ENCODE measurements at places on chromosomes 11 and 22.

GRCh38 chr11:46369458-46370152 lies 11.9 kb upstream of the MDK start:
- no peak for DNase-seq

- no peak for DNase-seq
Observed at GRCh38 chr22:50058906-50059880, 1.1 kb upstream of the TTLL8 start.

GRCh38 chr11:117842131-117842941 lies 17.8 kb upstream of the FXYD2 start:
- DNase-seq = no peak

DNA sequence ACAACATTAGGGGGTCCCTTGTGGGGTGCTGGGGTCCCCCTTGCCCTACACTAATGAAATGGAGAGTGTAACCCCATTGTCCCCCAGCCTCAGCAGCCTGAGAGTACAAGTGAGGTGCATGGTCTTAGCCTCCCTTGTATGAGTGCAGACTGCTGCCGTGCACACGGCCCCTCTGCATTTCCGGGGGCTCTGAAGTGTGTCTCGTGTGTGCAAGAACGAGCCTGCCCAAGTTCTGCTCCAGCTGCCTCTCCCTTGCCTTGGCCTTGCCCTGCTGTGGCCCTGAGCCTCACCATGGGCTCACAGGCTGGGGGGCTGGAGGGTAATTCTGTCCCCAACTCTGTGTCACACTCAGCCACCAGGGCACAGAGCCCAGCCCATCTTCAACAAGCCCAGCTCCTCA lies 5.2 kb upstream of the EHD1 start:
- no peak for DNase-seq

DNA sequence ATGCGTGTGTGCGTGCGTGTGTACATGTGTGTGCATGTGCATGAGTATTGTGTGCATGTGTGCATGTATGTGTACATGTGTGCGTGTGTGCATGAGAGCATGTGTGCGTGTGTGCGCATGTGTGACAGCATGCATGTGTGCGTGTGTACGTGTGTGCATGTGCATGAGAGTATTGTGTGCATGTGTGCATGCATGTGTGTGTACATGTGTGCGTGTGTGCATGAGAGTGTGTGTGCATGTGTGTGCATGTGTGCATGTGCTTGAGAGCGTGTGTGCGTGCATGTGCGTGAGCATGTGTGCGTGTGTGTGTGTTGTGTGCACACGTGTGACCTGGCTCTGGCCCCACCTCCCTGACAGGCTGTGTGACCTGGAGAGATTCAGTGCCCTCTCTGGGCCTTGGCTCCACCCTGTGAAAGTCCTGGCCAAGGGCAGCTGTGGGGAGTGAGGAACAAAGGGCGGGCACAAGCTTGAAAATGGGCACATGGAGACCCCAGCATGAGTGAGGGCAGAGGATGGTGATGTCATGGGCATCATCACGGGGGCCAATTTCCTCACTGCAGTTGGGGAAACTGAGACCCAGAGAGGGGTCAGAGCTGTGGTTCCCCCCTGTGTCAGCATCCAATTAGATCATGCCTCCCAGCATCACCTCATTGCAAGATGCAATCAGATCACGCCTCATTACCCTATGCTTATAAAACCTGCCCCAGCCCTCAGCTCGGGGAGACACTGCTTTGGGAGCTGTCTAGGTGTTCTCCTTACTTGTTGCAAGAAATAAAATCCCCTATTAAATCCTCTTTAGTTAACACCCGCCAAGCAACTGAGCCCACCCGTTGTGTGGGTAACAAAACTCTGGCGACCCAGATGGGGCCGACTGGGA lies 658 bp downstream of the ACY3 start:
- DNase-seq = no peak

DNA sequence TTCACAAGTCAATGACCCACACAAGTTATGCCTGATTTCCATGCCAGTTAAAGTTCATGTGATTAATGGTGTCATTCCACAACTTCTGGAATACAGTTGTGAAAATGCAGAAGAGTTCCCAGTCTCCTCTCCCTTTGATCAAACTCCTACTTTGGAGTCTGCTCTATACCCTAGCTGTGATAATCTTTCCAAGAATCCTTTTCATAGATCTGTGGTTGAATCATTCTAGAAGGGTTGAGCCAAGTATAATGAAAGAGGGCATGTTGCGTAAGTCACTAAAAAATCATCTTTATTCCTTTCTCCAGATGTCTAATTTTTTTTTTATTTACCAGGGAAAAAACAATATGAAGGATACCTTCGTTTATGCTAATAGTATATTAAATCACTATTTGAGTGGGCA lies 89.7 kb upstream of the CARD18 start:
- no peak for DNase-seq

DNA sequence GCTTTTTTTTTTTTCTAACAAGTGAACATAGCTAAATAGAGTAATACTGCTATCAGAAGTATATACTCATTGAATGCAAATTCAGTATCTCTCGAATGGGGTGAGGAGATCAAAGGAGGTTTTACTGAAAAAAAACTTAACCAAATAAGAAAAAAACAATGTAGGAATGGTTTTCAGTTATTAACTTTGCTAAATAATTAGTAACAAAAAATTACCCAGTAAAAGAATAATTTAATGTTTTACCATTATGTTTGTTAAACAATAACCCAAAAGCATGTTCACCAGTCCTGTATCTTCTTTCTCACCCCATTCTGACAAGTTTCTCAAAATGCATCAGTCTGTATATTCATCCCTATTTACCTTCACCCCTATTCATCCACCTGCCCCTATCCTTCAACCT lies 22.6 kb upstream of the CTSC start:
- no peak for DNase-seq

- DNase-seq = no peak
Observed at GRCh38 chr11:64373598-64373974, 14.6 kb downstream of the RPS6KA4 start.

GRCh38 chr11:56782167-56782847 lies 33.8 kb upstream of the OR9G4 start:
- no peak for DNase-seq

DNA sequence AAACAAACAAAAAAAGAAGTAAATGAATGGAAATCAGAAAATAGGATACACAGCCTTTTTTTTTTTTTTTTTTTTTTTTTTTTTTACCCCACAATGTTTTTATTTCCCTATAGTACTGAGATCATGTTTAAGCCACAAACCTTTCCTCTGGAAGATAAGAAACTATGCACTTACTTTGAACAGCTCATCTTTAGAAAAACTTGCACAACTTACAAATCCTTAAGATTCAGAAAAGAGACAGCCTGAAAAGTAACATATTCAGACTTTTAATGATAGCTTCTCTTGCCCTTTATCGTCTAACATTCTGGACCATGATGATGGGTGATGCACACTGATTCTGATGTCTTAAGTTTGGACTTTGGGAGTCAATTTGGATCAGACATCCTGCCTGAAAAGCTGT lies 80.3 kb downstream of the TNRC6B start:
- DNase-seq = no peak

- DNase-seq = no peak
Observed at GRCh38 chr11:119029340-119030028, 1.2 kb downstream of the SLC37A4 start.

GRCh38 chr11:6006846-6007245 lies at the start of gene OR56A4:
Gene OR56A4, minus strand, starts transcription at chr11:6006946. Its CDS starts 3,954 bp downstream, at chr11:6002992.
- DNase-seq = no peak

All from left renal pelvis (tissue), 4 donors.